NCI-H1694 treated with DMSO at 0.1 percent for 48 hours (cell line): ENCODE measurements at places on chromosomes 6 and 20.
A peak's percentile ranks its signal among the peaks of the same experiment; 100 is the strongest.

DNA sequence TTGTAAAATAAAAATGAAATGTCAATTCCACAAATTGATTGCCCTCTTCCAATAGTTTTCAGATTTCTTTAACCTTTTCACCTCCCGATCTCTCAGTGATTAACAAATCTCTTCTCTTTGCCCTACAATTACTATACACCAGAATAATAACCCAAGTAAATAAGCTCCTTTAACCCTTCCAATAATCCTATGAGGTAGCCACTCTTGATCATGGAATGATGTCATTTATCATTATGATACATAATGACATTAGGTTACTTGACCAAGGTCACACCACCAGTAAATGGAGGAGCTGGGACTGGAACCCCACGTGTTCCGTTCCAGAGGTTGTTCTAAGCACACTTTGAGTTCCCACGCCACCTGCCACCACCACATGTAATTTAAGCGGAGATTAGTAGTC lies 54.8 kb downstream of the ADAT2 start:
- no peak for DNase-seq

GRCh38 chr6:8875986-8876385 lies 440.6 kb upstream of the SLC35B3 start:
- no peak for DNase-seq

DNA sequence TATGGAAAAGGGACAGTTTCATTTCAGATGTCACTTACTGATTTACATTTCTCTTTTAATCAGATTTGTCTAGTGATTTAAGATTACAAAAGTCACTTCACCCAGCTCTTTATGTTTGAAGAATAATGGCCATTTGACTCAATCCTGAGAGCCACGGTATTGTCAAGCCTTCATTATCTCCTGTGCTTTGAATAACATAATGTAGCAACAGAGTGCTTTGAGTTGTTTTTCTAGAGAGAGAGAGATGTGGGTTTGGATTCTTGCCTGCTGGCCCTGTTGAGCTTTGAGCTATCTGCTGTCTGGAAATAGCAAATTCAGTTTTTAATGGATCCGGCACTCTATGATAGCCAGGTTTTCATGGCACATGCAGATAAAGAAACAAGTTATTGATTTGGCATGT lies 478.4 kb upstream of the SOX4 start:
- DNase-seq, result no peak

GRCh38 chr20:50019466-50020256 lies 36.9 kb downstream of the SNAI1 start:
- DNase-seq, result peak; percentile 42

DNA sequence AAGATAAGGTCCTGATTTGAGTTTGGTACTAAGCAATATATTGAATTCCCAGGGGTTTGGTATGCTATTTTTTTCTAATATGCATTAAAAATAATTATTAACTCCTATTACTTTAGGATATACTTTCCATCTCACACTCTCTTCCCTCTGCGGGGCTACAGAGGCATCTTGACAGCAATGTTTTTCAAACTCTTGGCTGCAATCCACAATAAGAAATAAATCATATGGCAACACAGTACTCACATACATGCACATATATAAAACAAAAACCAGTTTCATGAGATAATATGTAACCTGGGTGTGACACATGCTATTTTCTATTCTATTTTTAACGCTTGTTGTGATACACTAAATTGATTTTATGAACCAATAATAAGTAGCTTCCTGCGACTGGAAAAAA lies 189.5 kb downstream of the UNC5CL start:
- no peak for DNase-seq

GRCh38 chr6:63785006-63785405 lies 149.4 kb downstream of the PHF3 start:
- DNase-seq, result no peak

- DNase-seq, result no peak
Observed at GRCh38 chr20:35737865-35738333, 4.2 kb downstream of the RBM39 start.

- no peak for DNase-seq
Observed at GRCh38 chr20:44118185-44119033, 68.6 kb downstream of the JPH2 start.

DNA sequence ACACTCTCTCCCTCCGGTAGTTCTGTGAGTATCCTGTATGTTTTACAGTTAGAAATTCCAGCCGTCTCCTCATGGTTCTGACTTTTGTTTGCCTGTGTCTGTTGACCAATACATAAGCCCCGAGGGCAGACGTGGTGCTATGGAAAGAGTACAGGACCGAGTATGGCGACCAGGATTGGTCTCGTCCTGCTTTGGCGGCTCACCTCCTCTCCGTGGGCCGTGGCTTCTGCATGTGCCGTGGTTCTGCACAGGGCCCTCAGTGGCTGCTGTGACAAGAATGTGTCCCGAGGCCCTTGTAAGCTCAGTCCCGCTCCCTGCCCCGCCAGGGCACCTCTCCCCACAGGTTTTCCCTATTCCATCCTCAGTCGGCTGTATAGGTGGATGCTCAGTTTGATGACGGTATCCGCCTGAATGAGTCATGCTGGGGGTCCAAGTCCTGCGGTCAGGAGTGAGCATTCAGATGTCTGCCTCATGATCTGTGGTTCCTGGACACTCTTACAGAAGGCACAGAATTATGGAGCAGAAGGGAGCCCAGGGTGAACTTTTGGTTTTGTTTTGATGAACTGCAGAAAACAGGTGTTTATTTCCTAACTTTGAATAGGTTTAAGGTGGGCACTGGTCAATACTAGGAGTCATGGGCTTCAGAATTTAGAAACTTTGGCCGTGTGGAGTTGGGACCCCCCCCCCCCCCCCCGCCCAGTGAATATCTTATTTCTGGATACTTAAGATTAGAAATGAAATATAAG lies 1.2 kb downstream of the ARFGAP1 start:
- DNase-seq, result no peak

GRCh38 chr6:51737580-51738360 lies 349.6 kb downstream of the PKHD1 start:
- DNase-seq, result no peak

DNA sequence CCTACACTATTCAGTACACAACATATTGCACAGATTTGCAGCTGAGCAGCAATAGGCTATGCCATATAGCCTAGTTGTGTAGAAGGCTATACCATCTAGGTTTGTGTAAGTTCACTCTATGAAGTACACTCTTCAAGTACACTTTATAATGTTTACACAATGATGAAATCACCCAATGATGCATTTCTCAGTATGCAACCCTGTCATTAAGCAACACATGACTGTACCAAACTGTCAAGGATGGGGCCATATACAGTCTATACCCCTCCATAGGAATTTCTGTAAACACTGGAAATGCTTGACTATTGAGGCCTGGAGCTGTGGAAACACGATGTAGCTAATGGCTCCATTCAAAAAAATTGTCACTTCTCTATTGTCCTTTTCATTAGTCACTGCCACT lies 535.4 kb downstream of the EPM2A start:
- DNase-seq, result no peak

DNA sequence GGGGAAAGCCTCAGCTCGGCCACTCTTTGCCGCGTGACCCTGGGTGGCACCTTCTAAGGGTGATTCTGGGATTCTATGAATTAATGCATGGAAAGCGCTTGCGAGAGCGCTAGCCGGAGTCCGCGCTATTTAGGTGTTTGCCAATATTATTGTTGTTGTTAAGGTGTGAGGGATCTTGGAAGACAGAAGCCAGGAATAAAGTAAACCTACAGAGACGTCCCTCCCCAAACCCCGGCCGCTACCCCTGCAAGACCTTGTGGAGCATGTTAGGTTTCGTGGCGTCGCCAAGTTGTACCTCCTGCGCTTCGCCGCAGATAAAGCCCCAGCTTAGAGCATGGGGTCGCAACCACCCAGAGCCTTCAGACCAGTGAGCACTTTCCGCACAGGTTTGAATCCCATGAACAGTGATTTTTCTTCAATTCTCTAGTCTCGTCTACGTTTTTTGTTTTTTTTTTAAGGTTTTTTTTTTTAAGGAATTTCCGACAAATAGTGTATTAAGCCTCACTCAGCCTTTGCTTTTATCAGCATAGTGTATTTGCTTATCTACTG lies 16.9 kb upstream of the ZSCAN9 start:
- no peak for DNase-seq

- DNase-seq, result no peak
Observed at GRCh38 chr6:66638099-66638498, 931.1 kb upstream of the EYS start.

DNA sequence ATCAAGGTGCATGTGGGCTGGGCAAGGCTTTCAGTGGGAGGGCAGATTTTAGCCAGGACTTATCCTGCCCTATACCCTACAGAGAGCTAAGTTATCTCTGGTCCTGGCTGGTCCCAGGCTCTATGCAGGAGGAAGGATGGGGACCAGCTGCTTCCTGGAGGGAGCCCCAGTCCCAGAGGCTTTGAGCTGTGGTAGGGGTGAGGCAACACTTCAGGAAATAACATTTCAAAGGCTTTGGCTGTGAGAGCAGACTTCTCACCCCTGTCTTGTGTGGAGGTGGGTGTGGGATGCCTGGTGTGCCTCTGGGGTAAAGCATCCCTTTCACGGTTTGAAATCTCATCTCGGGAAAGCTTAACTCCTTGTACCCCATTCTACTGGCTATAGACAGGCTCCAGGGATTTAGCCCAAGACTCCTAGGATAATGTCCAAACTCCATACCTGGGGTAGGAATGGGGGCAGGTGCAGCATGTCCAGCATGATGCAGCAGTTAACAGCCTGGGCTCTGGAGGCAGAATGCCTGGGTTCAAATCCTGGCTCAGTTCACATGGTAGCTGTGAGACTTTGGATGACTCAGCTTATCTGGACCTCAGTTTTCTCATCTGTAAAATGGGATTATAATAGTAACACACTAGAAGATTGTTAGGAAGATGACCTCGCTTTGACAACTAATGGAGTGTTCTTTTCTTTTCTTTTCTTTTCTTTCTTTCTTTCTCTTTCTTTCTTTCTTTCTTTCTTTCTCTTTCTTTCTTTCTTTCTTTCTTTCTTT lies 27.5 kb upstream of the SIRPA start:
- DNase-seq, result no peak

DNA sequence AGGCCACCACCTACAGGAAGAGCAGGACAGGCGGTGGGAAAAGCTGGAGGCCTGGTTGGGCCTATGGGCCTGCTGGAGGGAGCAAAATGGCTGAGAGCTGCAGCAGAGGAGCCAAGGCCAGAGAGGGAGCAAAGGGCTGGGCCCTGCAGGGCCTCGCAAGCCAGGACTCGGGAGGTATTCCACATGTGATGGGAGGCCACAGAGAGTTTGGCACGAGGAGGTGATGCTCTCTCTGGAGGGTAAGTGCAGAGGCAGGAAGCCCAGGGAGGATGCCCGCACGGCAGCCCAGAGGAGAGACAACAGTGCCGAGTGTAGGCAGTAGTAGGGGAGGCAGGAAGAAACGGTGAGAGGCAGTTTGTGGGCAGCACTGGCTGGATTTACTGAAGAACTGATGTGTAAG lies 85.7 kb downstream of the DTNBP1 start:
- no peak for DNase-seq

- no peak for DNase-seq
Observed at GRCh38 chr6:170124150-170124549, 166.7 kb downstream of the DLL1 start.

DNA sequence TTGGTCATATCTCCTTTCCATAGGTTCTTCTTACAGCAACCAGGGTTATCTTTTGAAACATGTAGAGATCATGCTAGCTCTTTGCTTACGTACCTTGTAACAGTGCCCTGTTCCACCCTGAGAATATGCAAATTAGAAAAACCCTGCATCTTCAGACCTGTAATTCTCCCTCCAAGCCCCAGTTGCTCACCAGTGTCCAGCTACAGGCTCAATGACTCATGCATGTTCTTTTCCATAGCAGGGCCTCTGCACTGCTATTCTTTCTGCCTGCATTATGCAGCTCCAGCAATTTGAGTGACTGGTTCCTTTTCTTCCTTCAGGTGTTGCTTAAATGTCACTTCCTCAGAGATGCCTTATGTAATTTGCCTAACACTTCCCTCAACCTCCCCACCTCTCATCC lies 636.2 kb downstream of the KHDRBS2 start:
- no peak for DNase-seq

DNA sequence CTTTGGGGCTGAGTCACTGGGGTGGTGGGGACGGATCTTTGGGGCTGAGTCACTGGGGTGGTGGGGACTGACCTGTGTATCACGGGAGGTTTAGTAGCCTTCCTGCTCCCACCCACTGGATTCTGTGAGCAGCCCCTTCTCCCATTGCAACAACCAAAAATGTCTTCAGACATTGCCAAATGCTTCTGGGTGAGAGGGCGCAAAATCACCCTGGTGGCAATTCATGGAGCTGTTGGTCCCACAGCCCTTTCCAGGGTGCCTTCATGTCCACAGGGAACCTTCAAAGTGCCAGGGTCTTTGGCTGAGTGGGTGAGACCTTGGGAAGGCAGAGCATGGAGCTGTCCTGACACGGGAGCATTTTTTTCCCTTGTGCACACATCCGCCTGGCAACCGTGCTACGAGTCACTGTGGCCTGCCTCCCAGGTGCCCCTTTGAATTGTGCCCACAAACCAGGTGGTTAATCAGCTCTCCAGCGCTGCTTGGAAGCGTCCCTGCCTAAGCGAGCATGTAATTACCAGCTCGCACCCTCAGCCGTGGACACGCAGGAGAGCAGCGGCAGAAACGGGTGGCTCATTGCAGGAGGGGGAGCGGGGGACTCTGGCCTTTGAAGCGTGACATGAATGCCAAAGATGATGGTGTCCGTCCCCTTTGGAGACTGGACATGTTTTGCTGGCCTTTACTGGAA lies 27.4 kb upstream of the APCDD1L start:
- DNase-seq, result no peak

DNA sequence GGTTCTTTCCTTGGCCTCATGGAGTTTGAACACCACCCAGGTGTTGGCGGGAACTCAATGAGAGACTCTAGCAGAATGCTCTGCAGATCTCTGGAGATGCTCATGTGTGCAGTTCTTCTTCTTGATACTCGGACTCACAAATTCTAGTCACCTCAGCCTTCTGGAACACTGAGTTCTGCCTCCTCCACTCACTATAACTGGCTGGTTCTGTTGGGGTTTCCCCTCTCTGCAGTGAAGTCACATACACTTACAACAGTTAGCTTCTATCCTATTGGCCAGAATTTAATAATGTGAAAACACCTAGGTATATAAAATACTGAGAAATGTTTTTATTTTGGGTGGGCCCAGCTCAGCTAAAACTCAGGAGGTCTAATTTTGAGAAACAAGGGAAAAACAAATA lies 109.6 kb upstream of the HIVEP1 start:
- DNase-seq, result no peak

- no peak for DNase-seq
Observed at GRCh38 chr6:32355018-32355417, 16.7 kb downstream of the TSBP1 start.
